ENCODE measurements at places on chromosomes 11 and 22.

DNA sequence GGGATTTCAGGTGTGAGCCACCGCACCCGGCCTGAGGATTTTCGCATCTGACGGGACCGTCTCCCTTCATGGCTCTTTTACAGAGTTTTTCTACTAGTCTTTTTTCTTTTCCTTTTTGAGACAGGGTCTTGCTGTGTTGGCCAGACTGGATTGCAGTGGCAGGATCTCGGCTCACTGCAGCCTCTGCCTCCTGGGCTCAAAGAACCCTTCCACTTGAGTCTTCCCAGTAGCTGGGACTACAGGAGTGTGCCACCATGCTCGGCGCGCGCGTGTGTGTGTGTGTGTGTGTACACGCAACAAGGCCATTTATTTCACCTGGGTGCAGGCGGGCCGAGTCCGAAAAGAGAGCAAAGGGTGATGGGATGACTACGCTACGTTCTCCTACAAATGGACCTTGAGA, 10.9 kb downstream of the SERHL2 start:
- DNase-seq, result no peak

DNA sequence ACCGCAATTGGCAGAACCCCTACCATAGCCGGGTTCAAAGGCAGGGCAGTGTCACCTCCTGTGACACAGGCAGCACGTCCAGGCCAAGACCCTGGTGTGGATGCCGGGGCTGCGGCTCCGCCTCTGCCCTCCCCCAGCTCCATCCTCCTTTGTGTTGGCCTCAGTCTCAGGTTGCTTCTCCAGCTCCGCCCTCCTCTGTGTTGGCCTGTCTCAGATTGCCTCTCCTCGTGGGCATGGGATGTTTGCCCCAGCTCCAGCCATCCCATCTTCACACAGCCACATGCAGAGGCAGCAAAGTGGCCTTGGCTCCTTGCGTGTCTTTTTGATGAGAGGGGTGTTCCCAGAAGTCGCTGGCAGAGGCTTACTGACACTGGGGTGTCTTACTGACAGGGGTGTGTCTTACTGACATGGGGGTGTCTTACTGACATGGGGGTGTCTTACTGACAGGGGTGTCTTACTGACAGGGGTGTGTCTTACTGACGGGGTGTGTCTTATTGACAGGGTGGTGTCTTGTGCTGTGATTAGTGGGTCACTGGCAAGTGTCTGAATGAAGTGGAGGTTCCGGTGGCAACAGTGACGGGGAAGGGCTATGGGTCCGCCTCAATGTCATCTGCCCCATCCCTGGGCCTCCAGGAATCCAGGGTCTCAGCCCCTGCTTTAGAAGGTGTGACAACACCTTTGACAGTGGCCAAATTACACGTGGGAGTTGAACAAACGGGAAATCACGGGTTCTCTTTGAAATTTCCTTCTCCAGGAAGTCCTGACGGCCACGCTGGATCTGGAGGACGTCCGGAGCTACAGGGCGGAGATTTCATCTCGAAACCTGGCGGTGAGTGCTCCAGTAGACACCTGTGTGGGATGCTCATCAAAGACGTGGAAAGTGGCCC, 24.9 kb downstream of the NADSYN1 start:
- DNase-seq, result no peak

GRCh38 chr11:1873048-1873812, 18.5 kb downstream of the PRR33 start:
- no peak for DNase-seq

DNA sequence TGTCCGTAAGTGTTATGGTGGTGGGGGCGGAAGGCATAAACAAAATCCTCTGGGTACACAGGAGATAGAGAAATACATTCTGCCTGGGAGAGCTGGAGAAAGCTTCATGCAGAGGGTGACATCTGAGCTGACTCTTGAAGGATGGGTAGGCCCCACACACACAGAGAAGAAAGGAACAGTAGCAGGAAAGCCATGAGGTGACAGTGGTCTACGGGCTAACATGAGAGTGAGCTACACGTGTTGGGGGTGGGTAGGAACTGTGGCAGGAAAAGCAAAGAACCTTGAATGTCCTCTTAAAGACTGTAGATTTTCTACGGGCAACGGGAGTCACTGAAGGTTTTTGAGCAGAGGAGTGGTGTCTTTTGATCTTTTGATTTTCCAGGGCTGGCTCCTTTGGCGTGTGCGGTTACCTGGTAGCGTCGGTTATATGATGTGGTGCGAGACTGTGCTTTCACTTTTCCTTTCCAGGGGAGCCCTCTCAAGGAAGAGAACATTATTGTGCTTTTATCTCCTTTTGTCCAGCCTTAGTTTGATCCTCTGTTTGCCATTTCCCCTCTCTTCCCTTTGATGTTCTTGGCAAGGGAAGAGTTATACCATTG, 39.7 kb downstream of the ADAMTS8 start:
- no peak for DNase-seq

GRCh38 chr11:911031-911889, 650 bp upstream of the CHID1 start:
- no peak for DNase-seq

DNA sequence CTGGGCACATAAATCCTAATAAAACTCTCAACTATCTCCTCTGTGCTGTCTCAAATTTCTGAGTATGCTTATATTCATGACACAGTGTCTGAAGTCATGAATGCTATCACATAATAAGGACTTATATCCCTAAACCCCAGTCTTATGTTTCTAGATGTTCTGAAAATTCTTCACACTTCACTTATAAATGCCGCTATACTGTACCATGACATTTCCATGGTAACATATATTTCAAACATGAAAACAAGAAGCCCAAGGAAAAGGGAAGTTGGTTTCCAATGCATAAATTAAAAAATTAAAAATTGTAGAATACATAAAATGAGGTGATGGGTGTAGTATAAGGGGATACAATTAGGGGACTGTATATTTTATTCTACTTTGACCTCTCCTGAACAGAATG, 11.7 kb downstream of the GVQW3 start:
- DNase-seq, result no peak

DNA sequence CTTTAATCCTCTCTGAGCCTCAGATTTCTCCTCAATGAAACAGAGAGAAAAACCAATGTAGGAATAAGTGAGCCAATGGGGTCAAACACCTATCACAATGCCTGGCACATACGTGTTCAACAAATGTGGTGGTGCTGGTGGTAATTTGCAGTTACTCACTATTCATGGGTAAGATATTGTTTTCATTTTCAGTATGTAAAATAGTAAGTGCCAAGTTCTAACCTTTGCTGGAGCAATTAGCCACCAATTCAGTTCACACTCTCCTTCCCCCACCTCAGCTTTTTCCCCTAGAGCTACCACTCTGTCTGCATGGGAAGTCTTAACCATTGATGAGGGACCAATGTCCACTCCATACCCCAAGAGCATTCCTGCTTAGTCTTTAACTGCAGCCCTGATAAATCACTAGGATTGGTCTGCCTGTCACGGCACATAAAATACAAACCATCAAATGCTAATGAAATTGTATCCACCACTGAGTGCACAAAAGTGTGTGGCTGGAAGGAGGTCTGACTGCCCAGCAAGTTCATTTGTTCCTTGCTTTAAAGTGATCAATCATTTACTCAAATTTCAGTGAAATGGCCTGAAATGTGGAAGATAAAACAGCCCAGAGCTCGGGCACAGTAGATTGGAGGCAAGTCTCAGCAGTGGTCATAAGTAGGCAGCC, 187.4 kb upstream of the API5 start:
- DNase-seq, result no peak

GRCh38 chr22:20857247-20857643, 1.4 kb downstream of the PI4KA start:
- no peak for DNase-seq

GRCh38 chr22:49420651-49421050, 407.0 kb downstream of the BRD1 start:
- no peak for DNase-seq

DNA sequence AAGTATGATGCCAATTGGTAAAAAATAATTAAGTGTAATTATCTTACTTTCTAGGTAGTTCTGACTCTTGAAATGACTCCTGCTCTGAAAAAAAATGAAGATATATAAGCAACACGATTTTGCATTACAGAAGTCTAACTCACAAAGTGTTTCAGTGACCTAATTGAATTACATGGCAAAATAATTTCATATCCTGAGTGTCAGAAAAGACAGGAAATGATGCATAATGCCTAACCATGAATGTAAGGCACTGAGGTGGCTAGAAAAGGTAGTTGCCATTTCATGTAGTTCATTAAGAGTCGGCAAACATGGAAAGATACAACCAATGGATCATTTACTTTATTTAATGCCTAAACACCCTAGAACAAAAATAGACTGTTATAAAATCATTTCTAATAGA, 113.5 kb downstream of the GUCY1A2 start:
- DNase-seq, result no peak

GRCh38 chr11:8356216-8356615, 92.5 kb upstream of the LMO1 start:
- DNase-seq, result no peak

DNA sequence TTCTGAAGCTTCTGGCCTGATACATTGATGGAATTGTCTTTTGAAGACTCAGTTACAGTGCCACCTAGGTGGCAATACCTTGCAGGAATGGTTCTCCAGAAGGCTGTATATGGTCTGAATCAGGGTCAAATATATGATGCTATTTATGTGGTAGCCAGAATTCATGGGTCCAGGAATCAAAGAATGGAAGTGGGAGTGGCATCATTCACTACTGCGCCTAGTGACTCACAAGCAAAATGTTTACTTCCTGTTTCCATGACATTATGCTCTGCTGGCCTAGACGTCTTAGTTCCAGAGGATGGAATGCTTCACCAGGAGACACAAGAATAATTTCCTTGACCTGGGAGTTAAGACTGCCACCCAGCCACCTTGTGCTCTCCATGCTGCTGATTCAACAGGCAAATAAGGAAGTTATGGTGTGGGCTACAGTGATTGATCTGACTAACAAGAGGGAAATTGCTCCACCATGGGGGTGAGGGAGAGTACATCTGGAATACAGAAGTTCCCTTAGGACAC, 491.8 kb downstream of the ETS1 start:
- no peak for DNase-seq

- DNase-seq, result peak; percentile 42
Observed at GRCh38 chr11:129992161-129992944, 10.3 kb downstream of the PRDM10 start.

DNA sequence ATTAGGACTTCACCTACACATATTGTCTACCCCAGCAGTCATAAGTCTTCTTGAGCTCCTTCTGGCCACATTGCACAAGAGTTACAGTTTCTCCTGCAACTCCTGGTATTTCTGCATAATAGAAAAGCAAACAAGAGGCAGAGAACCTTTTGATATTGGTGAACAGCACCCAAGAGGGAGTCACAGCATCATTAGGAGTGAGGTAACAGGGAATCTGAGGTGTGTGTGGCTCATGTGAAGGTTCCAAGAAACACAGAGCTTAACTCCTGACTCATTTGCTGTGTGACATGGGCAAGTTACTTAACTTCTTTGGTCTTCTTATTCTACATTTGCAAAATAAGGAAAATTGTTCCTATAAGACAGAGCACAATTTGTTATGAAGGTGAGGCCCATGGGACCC, 374.6 kb downstream of the INSC start:
- DNase-seq, result no peak

DNA sequence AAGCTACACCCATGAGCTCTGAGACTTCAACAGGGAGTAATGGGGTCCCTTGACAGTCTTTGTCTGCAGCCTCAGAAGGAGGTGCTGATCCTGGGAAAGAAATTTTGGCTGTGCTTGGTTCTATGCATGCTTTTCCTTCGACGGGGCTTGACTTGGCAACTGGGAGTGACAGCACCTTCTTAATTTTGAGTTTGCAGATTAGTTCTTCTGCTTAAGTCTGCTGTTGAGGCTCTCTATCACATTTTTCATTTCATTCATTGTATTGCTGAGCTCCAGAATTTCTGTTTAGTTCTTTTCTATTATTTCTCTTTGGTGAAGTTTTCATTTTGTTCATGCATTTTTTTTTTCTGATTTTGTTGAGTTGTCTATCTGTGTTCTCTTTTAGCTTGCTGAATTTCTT, 125.6 kb downstream of the SNX19 start:
- no peak for DNase-seq

- DNase-seq, result no peak
Observed at GRCh38 chr11:2194877-2195755, 23.5 kb upstream of the TH start.

DNA sequence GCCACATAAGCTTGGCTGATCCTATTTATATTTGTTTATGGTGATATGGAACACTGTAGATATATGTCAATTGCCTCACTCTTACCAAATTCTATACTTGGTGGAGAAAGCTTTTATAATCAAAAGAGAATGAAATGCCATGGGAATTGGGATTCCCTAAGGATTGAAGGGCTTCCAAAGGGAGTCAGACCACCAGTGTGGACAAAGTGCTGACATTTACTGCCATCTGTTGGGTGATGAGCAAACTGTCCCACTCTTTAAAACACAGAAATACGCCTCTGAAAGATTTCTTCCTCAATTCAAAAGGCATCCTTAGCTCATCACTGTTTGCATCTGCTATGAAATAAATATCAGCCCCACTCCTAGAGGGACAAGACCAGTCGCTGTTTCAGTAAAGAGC, 7.1 kb downstream of the SLC1A2 start:
- no peak for DNase-seq

GRCh38 chr22:44172370-44173108, 8.2 kb upstream of the PARVG start:
- peak; percentile 93 for DNase-seq

DNA sequence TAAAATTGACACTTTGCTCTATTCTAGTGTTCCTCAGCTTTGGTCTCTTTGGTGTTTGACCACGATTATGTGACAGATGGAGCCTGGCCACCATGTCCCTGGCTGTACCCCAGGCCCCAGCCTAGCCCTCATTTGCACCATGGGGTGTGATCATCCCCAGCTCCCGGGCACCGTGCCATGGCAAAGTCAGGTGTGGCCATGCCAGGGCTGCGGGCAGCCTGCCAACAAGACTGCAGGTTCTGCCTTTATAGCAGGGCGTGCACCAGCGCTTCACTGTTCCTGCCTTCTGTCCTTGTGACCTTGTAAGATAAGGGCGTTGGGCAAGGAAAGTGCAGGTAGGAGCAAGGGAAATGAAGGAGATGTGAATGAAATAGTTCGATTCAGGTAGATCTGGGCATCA, 22.4 kb upstream of the APOBEC3A start:
- peak; percentile 97 for DNase-seq

- DNase-seq, result peak; percentile 43
Observed at GRCh38 chr11:72815110-72815618, 953 bp downstream of the ATG16L2 start.

- no peak for DNase-seq
Observed at GRCh38 chr11:1933416-1934334, 13.5 kb upstream of the MRPL23 start.

GRCh38 chr11:75504501-75504900, 21.2 kb downstream of the GDPD5 start:
- no peak for DNase-seq

- no peak for DNase-seq
Observed at GRCh38 chr22:45688600-45689080, 17.0 kb downstream of the ATXN10 start.

GRCh38 chr11:122656073-122656630, 630 bp downstream of the UBASH3B start:
- no peak for DNase-seq

DNA sequence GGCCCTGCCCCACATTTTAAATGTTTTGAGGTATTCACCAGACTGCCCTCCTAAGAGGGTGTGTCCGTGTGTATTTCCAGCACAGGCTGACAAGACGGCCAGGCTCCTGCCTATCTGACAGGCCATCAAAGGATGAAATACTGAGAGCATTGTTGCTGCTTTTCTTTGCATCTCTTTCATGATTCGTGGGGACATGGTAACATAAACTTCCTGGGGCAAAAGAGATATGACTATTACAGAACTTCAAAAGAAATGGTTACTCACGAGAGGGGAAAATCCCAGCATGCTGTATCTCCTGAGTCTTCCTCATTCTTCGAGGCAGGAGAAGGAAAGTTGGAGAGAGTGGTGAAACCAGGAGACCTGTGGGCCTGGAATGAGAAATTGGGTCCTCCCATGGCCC, 10.3 kb upstream of the BIK start:
- no peak for DNase-seq

Measured in DMS153 (cell line).